ENCODE measurements at places on chromosomes 13 and 19.

- DNase-seq: no peak
Observed at GRCh38 chr13:113152691-113152983, 5.8 kb upstream of the PROZ start.

- DNase-seq: no peak
Observed at GRCh38 chr13:63629591-63629990, 2213.9 kb upstream of the PCDH20 start.

DNA sequence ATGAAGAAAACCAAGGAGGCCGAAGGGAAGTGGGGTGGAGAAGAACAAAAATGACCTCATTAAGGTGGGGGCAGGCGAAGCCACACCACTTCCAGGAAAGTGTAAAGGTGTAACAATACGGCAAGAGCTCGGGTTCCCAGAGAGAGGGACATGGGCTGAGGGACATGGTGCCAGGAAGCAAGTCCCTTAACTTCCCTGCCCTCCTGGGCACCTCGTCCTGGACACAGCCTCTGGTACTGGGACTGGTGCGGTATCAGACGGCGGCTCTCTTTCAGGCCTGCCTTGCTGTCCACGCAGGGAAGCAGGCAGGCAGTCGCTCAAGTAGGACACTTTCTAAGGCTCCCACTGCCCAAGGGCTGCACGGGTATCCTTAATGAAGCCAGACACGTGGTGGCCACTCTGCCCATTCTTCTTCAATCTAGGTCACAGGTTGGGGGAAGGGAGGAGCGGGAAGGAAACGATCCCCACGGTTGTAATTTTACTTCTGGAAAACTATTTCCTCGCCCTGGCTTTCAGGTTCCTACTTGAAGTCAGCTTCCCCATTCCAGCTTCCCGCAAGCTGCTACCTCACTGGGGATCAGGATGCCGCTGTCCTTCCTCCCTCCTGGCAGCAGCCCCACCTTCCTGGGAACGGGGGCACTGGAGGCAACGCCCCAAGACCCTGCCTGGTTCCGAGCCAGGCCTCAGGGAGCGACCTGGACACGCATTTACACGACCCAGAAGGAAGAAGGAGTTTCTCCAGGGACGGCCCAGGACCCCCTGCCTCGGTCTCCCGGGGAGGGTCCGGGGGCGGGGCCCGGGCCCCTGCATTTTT is 1.2 kb downstream of the AP3D1 start:
- peak; percentile 25 for DNase-seq

- peak; percentile 42 for DNase-seq
Observed at GRCh38 chr13:50512474-50513299, 330.8 kb downstream of the DLEU7 start.

Data from activated naive CD4-positive, alpha-beta T cell treated with anti-CD3 and anti-CD28 coated beads for 36 hours (primary cell).